Lung (tissue), 17 donors: ENCODE measurements at places on chromosomes 1 and 21. TPM values are rescaled to one million over a fixed set of nuclear protein-coding genes. Genes with fewer than 3 reads are reported as not detected.

GRCh38 chr1:12186679-12186985 is 19.8 kb downstream of the TNFRSF1B start:
- no peak for DNase-seq

- DNase-seq = peak; percentile 84
Observed at GRCh38 chr1:231866392-231867331, 240.1 kb downstream of the DISC1 start.

Gene STPG1
- 13.5 TPM for total RNA-seq

Gene OR2L3
- total RNA-seq = not detected

Gene DTL
- 27.8 TPM for total RNA-seq
